ENCODE measurements at places on chromosomes 5 and 9.

GRCh38 chr5:4019009-4019769 lies 423.6 kb downstream of the IRX1 start:
- no peak for DNase-seq

- DNase-seq = no peak
Measured at GRCh38 chr5:10685115-10685521, 75.9 kb downstream of the DAP start.

- DNase-seq = no peak
Measured at GRCh38 chr5:177450667-177451424, 4.2 kb downstream of the PRR7 start.

GRCh38 chr5:24633715-24634325 lies 11.0 kb downstream of the CDH10 start:
- peak; percentile 7 for DNase-seq

GRCh38 chr5:9069650-9070049 lies 476.2 kb downstream of the SEMA5A start:
- no peak for DNase-seq

DNA sequence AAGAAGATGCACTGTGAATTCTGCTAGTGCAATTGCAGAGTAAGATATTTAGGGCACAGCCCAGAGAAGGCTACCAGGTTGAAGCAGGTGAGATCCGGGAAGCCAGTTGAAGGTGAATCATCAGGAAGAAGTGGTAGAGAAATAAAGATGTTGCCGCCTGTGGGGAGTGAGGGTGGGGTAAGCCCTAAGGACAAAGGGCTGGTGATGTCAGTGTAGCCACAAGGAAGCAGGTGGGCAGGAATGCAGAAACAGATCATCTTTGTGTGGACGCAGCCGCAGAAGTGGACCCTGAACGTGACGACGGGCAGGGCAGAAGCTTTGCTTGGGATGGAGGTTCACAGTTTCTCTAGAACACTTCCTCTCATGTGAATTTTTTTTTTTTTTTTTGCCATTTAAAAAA lies 164.2 kb downstream of the ACTL7B start:
- DNase-seq = no peak

- no peak for DNase-seq
Measured at GRCh38 chr5:126007841-126008240, 415.4 kb upstream of the GRAMD2B start.

GRCh38 chr5:136053336-136054141 lies 24.8 kb downstream of the TGFBI start:
- peak; percentile 51 for DNase-seq

DNA sequence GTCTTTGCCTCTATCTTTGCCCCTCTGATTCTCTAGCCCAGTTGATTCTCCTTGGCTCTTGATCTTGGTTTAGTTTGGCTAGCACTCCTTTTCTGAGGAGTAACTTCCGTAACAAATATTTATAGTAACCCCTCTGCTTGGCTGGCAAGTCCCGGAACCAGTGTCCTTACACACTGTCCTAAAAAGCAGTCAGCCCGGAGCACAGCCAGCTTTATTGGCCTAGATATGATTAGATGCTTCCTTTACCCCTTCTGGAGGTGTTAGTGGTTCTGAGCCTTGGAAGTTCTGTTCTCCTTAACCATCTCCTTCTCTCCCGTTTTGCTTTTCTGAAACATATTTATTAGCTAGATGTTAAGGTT lies 17.0 kb upstream of the MSMP start:
- DNase-seq = no peak

DNA sequence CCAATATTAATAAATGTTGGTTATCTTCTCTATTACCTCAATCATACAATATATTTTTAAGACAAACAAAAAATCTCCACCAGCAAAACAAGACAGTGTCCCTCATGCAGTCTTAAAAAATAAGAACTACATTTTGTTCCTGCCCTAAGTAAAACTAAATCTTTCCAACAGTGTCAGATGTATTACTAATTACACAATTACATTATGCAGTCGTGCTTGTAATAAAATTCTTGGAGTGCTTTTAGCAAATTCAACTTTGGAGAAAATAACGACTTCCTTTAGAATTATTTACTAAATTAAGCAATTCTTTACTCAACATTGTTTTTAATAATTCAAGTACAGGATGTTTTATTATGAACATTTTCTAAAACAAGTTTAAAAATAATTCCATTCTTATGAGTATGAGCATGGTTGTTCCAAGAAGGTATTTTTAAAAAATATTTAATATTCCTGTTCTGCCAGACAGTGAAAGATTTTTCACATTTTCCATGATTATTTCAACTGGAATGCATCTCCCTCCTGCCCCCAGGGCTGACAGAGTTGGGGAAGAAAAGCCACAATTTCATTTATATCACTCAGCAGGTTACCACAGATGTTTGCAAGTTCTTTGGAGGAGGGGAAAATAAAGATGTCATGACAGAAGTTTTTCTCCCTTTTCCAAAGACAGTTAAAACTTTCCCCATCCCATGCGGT lies 137.9 kb downstream of the FAM114A2 start:
- no peak for DNase-seq

DNA sequence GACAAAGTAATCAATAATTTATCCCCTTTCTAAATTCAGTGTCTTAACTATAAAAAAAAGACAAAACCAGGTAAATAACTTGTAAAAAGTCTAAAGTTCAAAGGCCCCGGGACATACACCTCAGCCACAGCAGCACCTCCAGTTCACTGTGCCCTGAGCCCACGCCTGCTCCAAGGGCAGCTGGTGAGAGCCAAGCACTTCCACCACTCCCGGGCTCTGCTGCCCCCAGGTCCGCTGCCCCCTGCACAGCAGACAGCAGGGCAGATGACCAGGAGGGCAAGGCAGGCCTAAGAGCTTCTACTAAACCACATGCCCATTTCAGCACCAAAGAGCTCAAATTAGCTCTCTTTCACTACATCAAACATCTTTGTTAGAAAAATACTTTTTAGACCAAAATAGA lies 91.9 kb downstream of the CAMSAP1 start:
- no peak for DNase-seq

GRCh38 chr5:152282331-152282730 lies 122.7 kb downstream of the NMUR2 start:
- DNase-seq = no peak

DNA sequence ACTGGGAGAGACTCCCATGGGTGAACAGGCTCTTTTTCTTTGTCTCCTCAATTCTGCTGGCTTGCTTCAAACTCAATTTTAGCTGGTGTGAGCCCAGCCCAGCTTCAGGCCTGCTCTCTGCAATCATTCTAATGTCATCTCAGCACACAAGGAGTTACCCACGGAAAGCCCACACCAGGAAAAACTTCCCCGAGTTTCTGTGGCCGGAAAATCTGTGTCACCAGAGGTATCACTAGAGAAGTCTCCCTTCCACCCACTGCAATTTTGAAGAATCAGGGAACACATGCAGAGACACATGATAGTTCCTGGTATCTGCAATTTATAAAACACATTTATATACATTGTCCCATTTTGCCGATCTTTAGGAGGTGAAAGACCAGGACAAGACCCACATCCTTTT lies 13.5 kb upstream of the NDFIP1 start:
- DNase-seq = no peak

- DNase-seq = no peak
Measured at GRCh38 chr5:27947088-27947487, 908.7 kb upstream of the CDH9 start.

GRCh38 chr9:134024214-134024792 lies 978 bp upstream of the BRD3OS start:
- no peak for DNase-seq

GRCh38 chr5:96146675-96147074 lies 185.0 kb upstream of the ELL2 start:
- no peak for DNase-seq

DNA sequence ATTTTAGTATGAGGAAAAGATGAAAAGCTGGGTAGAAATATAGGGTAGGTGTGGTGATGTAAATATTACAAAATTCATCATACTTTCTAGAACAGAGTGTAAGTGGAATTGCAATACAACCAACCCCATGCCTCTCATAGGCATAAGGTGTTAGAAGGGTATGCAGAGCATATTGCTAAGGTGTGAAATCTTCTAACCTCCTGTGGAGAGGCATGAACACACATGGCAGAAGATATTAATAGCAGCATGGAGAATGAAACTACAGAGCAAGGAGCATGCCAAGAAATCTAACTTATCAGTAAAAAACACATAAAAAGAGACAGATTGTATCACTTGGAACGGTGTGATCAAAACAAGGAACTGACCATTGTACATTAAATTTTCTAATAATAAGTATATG lies 441.5 kb downstream of the CDH18 start:
- no peak for DNase-seq

GRCh38 chr5:35103637-35104299 lies 56.0 kb upstream of the AGXT2 start:
- DNase-seq = no peak

- DNase-seq = no peak
Measured at GRCh38 chr9:5760338-5760737, 72.6 kb downstream of the ERMP1 start.

DNA sequence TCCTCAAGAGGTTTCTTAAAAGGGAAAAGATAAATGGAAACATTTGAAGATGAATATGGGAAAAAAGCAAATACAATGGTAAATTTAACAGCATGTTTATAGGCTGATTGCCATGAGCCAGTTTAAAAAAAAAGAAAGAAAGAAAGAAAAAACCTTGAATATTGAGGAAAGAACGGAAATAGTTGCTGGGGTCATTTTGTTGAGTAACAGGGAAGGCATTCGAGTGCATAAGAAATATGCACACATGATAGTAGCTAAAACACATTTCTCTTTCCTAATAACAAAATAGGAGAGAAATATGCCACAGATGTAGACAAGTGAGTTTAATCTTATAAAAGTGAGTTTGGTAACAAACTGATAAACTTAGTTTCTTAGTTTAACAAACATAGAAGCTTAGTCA lies 864.6 kb upstream of the ACO1 start:
- no peak for DNase-seq

DNA sequence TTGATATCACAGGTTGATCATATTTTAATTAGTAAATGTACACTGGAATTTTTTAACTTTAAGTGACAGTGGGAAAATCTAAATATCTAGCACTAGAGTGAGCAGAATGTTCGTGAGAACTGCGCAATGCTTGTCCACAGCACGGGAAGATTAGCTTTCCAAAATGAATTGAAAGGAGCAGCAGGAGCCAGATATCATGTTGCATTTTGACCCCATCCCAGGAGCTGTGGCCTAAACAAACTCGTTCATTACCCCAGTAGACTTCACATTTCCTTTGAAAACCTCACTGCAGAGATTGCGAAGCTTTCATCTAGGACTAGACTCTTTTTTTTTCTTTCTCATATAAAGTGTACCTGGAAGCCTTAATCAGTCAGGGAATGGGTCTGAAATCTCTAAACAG lies 525.8 kb downstream of the CTNND2 start:
- no peak for DNase-seq

- DNase-seq = no peak
Measured at GRCh38 chr5:6686915-6687409, 26.3 kb upstream of the TENT4A start.

- no peak for DNase-seq
Measured at GRCh38 chr9:108477529-108478006, 378.2 kb downstream of the ACTL7B start.

GRCh38 chr9:85743275-85744128 lies 1.7 kb upstream of the AGTPBP1 start:
- DNase-seq = no peak

DNA sequence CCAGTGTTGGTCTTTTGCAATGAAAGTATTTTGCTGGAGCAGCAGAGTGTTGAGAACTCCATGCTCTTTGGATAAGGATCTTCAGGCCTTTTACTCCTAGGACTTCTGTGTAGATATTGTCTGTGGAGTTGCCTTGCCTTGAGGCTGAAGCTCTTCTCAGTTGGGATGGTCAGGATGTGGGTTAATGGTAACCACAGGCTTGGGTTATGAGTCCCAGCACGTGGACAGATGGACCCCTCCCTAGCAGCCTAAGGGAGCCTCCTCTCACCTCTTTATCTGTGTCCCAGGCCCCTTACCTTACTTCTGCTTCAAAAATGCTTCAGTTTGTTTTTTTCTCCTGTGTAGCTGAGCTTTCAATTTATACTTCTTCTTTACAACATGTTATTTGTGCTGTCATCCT lies 109.9 kb downstream of the MEGF10 start:
- no peak for DNase-seq

DNA sequence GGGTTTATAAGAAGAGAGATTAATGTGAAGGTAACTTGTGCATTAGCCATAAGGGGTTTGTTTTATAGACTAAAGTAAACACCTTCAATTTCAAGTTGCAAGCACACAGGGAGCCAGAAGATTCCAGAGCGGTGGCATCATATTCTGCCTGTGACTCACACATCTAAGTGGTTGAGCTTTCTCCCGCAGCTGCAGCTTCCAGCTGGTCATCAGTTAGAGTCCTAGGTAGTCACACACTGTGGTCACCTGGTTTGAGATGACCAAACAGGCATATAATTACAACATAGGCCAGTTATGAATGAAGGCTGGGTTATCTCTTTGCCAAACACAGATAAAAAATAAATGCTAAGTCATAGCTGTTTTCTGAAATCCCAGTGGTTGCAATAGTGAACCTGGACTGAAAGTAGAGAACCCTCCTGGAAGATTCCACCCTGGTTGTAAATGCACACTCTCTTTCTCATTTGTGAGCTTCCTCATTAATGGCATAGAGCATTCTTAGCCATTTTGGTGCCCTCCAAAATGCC lies 171.3 kb downstream of the GDNF start:
- peak; percentile 57 for DNase-seq

- no peak for DNase-seq
Measured at GRCh38 chr9:13991395-13991794, 322.5 kb downstream of the NFIB start.

GRCh38 chr9:10146517-10147331 lies 466.1 kb downstream of the PTPRD start:
- DNase-seq = no peak

DNA sequence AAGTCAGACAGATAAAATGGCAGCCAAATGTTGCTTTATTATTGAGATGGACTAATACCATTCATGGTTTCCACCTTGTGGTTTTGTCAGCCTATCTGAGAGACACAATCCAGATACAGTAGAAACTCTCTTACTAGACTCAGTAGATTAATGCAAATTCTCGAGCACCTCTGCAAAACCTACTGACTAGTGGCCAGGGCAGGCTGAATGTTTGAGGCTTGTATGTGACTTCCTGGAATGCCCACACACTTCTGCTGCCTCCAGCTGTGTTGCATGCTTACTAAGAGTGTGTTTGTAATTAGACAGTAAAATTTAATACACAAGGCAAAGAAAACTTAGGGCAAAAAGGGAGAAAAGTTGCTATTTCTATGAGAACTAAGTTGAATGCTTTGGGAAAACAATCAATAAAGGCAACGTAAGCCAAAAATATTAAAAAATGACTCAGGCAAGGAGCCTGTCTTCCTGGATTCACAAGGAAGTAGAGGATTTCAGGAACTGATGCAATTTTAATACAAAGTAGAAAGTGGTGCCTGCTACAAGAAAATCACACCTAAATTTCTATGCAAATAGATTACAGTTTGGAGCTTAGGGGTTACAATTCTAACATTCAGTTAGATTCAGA lies 30.2 kb upstream of the CCNG1 start:
- DNase-seq = no peak

Measured in HuH-7.5 (cell line).